ENCODE measurements at places on chromosomes 7 and 10.

DNA sequence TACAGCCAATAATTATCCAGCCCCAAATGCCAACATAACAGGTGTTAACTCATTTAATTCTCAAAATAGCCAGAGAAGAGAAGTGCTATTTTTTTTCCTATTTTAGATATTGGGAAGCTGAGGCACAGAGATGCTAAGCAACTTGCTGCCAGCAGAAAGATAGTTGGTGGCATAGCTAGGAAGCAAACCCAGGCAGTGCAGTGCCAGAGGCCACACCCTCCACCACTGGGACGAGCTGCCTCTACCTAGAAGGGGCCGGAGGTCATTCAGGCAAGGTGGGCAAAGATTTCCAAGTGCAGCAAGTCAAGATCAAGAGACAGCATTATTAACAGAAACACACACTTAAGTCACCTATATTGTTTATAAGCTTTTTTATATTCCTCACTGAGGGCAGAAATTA lies 654.1 kb downstream of the INHBA start:
- no peak for DNase-seq

DNA sequence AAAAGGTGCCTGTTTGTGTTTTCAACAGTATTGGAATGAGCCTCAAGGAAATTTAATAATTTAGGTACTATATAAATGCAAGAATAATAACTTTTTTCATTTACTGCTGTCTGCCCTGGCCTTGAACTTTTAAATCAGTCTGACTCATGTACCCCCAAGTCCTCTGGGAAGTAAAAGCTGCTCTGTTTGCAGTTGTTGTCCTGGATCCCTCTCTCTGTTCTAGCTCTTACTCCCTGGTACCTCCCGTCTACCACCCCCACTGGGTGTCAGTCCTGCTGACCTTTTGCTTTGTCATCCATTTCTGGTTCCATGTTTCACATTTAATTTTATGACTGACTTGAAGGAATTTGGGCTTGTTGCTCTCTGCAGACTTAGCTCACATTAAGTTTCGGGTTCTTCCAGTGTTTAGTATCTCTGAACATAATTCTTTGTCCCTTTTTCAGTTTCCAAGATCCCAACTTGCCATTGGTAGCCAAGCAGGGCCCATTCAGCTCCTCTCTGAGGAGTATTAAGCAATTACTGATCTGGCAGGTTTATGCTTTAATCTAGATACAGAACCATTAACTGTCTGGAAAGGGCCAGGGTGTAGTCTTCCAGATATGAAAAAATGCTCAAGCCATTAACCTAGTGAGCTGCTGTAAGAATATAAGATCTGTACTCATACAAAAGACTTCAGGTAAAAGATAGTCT lies 208.7 kb upstream of the FAM3C start:
- DNase-seq: no peak

- no peak for DNase-seq
These were observed 39.4 kb downstream of the VIPR2 start for GRCh38 chr7:159105066-159105780.

DNA sequence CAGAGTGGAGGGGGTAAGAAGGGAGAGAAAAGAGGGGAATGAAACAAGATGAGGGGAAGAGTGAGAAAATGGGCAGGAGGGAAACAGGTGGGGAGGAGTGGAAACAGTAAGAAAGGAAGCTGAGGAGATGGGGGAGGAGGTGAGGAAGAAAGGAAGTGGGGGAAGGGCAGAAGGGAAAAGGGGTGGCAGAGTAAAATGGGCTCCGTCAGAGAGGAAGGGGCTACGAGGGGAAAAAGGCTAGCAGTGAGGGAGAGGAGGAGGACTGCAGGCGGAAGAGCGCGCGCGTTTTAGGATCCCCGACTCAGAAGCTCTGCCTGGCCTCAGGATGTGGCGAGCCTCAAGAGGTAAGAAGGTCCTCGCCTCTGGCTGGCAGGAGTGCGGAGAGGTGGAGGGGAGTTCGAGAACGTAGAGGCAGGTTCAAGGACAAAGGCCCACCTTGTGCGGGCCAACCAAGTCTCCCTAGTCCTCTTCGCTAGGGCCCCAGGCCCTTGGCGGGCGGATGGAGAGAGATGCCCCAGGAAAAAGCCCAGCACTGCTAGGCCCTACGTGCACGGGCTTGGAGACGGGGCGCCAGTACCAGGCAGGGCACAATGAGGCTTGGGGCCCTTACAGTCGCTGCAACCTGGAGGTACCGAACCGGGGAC lies 5.8 kb upstream of the NKX2-3 start:
- no peak for DNase-seq

- peak; percentile 98 for DNase-seq
These were observed 528 bp upstream of the TNRC18 start for GRCh38 chr7:5423976-5424748.

DNA sequence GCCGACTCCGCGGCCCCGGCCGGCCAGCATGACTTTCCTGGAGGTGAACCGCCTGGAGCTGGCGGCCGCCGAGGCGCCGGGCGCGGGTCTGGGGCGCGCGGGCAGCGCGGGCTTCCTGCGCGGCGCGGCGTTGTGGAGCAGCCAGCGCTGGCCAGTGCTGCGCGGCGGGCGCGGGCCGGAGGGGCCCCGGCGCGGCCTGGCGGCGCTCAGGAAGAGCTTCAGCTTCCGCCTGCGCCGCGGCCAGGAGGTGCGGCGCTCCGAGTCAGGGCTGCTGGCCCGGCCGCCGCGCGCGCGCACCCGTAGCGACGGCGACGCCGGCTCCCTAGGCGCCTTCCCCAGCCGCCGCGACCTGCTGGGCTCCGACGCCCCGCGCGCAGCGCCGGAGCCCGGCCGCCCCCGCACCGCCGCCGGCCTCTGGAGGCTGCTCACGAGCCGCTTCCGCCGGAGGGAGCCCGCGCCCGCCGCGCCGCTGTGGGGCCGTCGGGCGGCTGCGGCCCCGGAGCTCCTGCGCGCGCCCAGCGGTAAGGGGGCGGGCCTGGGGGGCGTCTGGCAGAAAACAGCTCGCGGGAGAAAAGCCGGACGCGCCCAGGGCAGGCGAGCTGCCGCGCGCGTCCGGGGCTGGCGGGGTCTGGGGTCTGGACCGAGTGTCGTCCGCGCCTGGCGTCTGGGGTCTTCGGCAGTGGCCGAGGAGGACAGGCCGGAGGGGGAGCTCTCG lies 29.0 kb downstream of the AGAP3 start:
- no peak for DNase-seq

GRCh38 chr10:19606968-19607367 lies 209.3 kb upstream of the PLXDC2 start:
- no peak for DNase-seq

DNA sequence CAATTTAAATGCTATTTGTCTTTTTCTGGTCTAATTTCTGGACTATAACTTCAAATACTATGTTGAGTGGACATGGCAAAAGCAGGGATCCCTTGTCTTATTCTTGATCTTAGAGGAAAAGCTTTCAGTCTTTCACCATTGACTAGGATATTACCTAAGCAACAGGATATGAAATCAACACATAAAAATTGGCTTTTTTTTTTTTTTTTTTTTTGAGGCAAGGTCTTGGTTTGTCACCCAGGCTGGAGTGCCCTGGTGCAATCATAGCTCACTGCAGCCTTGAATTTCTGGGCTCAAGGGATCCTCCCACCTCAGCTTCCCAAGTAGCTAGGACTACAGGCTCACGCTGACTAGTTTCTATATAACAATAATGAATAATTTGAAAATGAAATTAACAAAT lies 90.8 kb downstream of the JMJD1C start:
- no peak for DNase-seq

GRCh38 chr7:134589491-134589941 lies 40.6 kb downstream of the AKR1B15 start:
- DNase-seq: no peak

DNA sequence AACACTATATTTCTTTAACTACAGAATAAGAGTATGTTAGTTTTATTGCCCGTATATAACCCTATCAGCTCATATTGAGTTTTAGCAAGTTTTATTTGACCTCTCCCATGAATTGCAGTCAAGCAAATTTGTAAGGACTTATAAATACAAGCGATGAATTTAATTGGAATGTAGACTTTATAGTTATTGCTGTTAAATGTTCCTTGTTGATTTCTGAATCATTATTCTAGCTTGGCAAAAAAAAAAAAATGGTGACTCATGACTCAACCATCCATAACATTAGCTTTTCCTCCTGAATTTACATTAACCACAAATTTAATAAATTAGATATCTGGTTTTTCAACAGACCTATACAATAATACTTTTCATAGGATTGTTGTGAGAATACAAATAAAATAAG lies 334.0 kb upstream of the LRRTM3 start:
- no peak for DNase-seq

DNA sequence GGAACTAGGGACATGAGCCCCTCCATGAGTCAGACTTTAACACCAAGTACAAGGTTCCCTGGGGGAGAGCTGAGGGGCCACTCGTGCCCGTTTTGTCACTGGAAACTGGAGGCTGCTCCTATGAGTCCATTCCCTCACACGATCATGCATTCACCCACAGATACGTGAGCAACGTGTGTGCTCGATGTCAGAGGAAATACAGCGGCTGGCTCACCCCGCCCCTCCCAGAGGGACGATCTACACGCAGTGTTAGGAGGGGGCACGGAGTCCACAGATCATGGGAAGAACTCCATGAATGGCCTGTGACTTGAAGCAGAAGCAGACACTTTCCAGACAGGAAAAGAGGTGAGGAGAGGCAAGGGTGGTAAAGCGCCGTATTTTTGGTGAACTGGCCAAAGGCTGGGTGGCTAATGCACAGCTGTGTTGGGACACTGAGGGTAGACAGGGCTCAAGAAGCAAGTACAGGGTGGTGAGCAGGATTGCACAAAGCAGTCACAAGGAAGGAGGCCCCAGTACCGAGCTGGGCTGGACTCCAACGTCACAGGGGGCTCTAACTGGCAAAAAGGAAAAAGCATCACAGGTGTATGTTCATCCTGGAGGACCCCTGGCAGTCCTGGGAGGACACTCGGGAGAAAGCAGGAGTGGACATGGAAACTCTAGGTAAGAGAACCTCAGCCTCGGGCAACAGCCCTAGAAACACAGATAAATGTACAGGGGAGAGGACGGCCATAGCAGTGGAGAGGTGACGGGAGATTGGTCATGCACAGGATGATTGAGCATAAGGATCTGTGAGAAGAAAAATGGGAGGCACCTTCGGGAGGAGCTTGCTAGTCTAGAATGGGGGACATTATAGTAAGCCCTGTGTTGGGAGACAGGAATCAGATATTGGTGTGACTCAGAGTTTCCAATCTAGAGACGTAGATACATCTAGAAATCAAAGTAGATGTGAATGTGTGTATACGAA lies 41.2 kb downstream of the TNS3 start:
- no peak for DNase-seq

GRCh38 chr10:35040760-35041501 lies 49.2 kb downstream of the CUL2 start:
- no peak for DNase-seq

- DNase-seq: no peak
These were observed 20.1 kb downstream of the AFAP1L2 start for GRCh38 chr10:114384181-114384580.

DNA sequence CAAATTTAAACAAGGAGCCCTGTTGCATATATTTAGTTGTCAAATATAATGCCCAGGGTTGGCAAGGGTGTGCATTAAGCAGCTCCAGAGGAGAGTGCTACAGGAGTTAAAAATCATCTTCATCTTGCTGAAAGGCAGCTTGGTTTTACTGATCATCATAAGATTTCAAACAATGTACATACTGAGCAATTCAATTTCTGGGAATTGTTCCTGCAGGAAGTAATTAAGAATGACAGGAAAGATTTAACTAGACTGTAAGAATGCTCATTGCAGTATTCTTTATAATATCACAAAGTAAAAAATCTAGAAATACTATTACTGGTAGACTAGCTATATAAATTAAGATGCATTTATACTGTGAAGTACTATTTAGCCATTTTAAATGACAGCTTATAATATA lies 153.6 kb downstream of the DYNC1I1 start:
- no peak for DNase-seq

- DNase-seq: no peak
These were observed 256.9 kb upstream of the NFE2L3 start for GRCh38 chr7:25894902-25895791.

- DNase-seq: no peak
These were observed 4.0 kb upstream of the FAM53B start for GRCh38 chr10:124748166-124748565.

DNA sequence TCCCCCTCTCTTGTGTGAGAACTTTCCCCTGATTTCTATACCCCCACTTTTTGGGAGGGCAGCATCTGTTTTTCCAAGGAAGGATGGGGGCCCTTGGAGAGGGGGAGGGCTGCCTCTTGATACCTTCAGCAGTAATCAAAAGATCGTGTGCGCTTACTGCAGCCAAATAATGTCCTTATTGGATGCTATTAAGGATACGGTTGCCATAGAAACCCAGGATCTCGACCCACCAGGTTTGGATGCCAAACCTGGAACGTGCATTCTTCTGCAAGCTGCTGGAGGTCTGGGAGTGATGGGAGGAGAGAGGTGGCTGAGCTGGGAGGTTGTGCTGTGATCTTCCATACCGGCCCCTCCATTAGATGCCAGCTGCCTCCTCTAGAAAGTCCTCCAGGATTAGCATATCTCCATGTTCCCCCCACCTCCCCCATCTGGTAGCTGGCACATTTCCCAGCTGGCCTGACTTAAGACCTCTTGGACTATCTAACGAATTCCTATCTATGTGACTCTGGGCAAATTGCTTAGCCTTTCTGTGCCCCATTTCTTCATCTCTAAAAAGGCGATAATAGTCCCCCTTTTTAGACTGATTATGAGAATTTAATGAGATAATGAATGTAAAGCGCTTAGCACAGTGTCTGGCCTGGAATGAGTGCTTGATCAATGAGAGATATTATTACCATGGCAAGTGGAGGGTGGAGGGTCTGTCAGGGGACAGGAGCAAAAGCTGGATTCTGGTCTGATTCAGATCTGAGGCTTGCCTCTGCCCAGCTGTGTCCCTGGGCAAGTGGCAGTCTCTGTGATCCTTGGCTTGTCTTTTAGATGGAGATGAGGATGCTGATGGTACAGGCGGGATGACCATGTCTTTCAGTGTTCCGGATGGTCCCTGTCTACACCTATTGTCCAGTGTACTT lies 78.5 kb upstream of the PCBD1 start:
- DNase-seq: no peak

DNA sequence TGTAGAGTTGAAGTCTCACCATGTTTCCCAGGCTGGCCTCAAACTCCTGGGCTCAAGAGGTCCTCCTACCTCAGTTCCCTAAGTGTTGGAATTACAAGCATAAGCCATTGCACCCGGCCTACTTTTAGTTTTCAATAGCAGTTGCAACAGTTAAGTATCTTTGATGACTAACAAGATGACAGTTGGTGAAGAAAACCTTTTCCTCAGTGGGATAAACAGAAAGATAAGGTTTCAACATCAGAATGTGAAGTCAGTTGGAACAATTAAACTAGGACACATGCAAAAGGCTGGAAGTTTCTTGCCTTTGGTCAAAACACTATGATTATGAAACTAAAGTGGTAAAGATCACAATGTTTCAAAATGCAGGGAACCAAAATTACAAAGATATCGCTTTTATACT lies 169.2 kb downstream of the ZNF438 start:
- DNase-seq: no peak

GRCh38 chr7:105389088-105389650 lies 448 bp upstream of the SRPK2 start:
- DNase-seq: no peak

DNA sequence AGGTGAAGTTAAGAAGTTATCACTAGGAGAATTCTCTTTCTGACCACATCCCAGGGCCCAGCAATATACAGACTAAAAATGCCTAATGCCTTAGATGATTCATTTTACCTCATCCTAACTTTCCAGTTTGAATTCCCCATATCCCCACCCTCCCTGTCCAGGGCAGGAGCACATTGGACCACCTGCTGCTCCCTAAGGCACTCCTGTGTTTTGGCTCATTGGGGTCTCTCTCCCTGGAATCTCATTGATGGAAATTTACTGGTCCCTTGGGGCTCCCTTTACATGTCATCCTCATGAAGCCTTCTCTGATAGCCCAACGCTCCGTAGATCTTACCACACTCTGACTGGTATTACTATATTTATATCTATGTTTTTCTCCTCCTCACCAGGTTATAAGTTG lies 2.7 kb downstream of the IL2RA start:
- no peak for DNase-seq
